ENCODE measurements at places on chromosomes 2 and 18.

GRCh38 chr2:175523001-175523400, 341.5 kb upstream of the ATP5MC3 start:
- no peak for DNase-seq

- no peak for DNase-seq
These were observed 47.1 kb downstream of the KCNG3 start for GRCh38 chr2:42446503-42447271.

DNA sequence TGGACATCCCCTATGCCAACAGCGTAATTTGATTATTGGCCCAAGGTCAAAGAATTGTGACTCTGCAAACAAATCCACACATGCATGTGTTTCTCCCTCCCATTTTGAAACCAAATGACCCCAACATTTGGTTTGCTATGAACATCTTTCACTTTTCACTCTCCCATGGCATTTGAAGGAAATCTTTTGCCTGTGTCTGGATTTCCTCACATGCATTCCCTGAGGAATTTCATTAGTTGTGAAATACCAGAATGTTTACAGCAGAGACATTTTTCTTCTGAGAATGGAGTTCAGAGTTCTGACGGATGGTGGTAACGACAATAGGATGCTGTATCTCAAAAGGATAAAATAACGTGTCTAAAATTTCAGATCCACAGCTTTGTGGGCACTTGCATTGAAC, 60.3 kb upstream of the LMAN1 start:
- no peak for DNase-seq

GRCh38 chr2:42224422-42225067, 55.4 kb downstream of the EML4 start:
- no peak for DNase-seq

Measured in iPS DF 19.7 (cell line).